Fibroblast of villous mesenchyme (primary cell): ENCODE measurements at places on chromosomes 6 and 20. TPM values are rescaled to one million over a fixed set of nuclear protein-coding genes. Genes with fewer than 3 reads are reported as not detected.

DNA sequence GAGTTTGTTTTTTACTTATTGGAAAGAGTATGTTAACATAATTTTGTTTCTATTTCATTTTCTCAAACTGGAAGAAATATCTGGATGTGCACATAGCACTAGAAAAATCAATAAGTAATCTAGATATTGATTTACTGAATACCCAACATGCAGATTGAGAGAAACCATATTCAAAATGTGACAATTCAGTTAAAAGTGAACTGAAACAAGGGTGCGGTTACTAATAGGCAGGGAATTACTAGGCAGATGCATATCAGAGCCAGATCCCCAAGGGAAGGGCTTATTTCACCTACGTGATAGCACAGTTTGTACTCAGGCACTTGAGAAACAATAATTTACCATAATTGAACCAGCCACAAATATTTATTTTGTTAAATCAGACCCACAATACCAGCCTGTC lies 493.1 kb upstream of the FLRT3 start:
- DNase-seq, result no peak

GRCh38 chr6:34242252-34243130 lies 5.8 kb downstream of the HMGA1 start:
- DNase-seq, result no peak

GRCh38 chr6:98904096-98904495 lies 43.6 kb downstream of the FBXL4 start:
- DNase-seq, result peak; percentile 5

DNA sequence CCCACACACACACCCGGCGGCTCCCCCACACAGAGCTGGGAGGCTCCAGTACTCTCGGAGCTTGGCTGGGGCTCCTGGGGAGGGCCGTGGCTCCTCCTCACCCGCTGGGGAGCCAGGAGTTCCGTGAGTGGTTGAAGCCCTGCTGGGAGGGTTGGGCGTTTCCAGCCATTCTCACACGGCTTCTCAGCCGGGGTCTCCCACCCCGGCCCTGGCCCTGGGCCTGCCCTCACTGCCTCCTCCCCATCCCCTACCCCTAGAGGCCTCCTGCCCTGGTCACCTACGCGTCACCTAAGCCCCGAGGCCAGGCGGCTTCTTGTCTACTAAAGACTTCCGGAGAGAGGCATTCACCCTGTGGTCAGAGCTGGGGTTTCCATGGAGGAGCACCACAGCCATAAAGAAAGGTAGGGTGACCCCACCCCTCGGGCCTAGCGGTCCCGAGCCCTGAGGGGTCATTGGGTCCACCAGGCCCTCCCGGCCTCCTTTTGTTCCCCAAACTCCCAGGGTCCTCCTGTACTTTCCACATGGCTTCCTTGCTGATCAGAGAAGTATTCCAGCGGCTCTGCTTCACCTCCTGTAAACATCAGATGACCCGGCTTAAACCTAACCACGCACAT lies 99.3 kb downstream of the TTLL2 start:
- no peak for DNase-seq

Gene LY6G5B
- total RNA-seq, result 3.2 and 3.9 TPM in 2 replicates

- no peak for DNase-seq
Observed at GRCh38 chr20:3459881-3460307, 10.9 kb upstream of the ATRN start.

DNA sequence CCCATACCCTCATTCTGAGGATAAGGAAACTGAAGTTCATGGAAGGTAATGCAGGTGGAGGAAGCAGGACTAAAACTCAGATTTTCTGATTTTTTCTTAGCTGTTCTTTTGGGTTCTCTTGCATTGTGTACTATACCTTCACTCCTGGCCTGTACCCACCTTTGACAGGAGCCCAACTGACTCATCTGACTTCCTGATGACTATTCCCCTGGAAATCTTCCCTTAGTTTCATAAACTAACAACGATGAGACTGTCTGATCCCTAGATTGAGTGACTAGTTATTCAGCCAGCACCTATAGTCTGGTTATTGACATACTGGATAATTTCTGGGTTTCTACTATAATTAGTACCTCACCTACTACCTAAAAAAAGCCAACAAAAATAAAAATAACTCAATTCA lies 10.1 kb downstream of the CRYBG1 start:
- no peak for DNase-seq
